ENCODE measurements at places on chromosomes 3 and 15. TPM values are rescaled to one million over a fixed set of nuclear protein-coding genes. Genes with fewer than 3 reads are reported as not detected.

The ZSCAN29 gene
- total RNA-seq: 9.2 TPM

The GP5 gene
- total RNA-seq: not detected

The KIF7 gene
- 4.6 TPM for total RNA-seq

The TMEM212 gene
- not detected for total RNA-seq

The NRROS gene
- not detected for total RNA-seq

The DNAH12 gene
- total RNA-seq: 0.19 TPM

The PROS1 gene
- total RNA-seq: 7.6 TPM

The GOLGA6L4 gene
- 0.74 TPM for total RNA-seq

The KPNA1 gene
- total RNA-seq: 61.4 TPM

The SPINK8 gene
- not detected for total RNA-seq

The BRK1 gene
- total RNA-seq: 179 TPM

The DPH6 gene
- total RNA-seq: 14.6 TPM

The GOLGA8Q gene
- 0.38 TPM for total RNA-seq

The CFAP100 gene
- not detected for total RNA-seq

The GOLGA6L10 gene
- total RNA-seq: 0.40 TPM

The CAV3 gene
- 0.17 TPM for total RNA-seq

The TM6SF1 gene
- total RNA-seq: 0.10 TPM

The GADL1 gene
- total RNA-seq: not detected

Measured in A549 treated with CpdA at 1 μM for 4 hours (cell line).